Activated naive CD4-positive, alpha-beta T cell treated with anti-CD3 and anti-CD28 coated beads, Interleukin-2, amount 50 U/mL, for 16 hours (primary cell): ENCODE measurements at places on chromosomes 5 and 9.
A peak's percentile ranks its signal among the peaks of the same experiment; 100 is the strongest.

- DNase-seq, result peak; percentile 39
These were observed 645 bp downstream of the SAP30L start for GRCh38 chr5:154446195-154447088.

- no peak for DNase-seq
These were observed 29.2 kb upstream of the CEP120 start for GRCh38 chr5:123452401-123452800.

GRCh38 chr9:112233769-112234168, 58.7 kb upstream of the SUSD1 start:
- DNase-seq, result no peak

DNA sequence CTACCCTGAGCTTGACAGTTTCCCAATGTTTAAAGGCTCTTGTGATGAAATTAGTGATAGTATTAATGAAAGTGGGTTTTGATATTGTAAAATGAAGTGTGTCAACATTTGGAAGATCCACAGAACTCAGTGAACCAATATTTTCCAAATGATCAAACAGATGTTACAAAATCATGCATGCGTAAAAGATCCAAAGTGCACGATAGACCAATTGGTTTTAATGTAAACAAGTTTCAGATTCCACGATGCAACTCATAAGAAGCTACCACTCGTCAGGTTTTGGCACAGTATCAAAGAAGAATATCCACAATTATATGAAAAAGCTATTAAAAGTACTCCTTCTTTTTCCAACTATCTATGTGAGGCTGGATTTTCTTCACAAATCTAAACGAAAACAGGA, 82.3 kb downstream of the SLC38A9 start:
- DNase-seq, result no peak

DNA sequence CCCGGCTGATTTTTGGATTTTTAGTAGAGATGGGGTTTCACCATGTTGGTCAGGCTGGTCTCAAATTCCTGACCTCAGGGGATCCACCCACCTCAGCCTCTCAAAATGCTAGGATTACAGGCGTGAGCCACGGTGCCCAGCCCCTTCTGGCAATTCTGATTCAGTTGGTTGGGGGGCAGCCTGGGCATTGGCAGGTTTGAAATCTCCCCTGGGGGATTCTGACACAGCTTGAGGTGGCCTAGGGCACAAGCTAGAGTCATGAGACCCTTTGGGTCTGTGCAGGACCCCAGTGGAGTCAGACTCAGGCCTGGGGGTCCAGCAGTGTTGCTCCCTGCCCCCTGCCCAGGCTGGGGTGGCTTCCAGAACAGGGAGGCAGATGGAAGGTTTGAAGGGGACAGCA, 239.8 kb downstream of the PBX3 start:
- DNase-seq, result no peak

DNA sequence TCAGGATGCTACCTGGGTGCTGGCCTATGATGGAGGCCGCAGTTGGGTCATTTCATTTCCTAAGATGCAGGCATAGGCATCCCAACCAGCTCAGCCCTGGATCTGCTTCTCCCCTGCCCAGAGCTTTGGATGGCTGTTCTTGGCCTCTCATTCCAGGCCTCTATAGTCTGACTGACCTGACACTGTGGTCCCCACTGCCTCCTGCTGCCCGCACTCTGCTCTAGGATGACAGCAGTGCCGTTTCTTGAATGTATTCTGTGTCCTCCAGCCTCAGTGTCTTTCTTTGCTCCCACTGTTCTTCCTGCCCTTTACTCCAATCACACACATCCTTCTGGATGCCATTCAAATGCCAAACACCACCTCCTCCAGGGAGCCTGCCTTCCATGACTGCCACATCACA, 235.7 kb downstream of the HSPA4 start:
- DNase-seq, result peak; percentile 19

- DNase-seq, result no peak
These were observed 57.7 kb upstream of the SHB start for GRCh38 chr9:38126730-38127129.

DNA sequence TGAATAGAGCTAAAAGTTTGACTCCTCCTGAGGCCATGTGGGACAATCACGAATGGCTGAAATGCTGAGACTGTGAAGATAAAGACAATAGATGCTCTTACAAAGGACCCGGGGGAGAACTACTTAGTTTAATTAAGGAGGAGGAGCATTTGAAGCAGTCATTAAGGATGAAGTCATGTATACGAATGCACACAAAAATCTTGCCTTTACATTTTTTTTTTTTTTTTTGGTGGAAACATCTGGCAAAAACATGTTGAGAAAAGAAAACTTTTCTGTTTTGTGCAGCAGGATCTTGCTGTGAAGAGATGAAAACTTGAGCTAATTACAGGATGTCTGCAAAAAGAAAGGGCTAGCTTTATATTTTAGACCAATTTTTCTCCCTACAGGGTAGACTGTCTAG, 42.3 kb upstream of the NR3C1 start:
- no peak for DNase-seq

DNA sequence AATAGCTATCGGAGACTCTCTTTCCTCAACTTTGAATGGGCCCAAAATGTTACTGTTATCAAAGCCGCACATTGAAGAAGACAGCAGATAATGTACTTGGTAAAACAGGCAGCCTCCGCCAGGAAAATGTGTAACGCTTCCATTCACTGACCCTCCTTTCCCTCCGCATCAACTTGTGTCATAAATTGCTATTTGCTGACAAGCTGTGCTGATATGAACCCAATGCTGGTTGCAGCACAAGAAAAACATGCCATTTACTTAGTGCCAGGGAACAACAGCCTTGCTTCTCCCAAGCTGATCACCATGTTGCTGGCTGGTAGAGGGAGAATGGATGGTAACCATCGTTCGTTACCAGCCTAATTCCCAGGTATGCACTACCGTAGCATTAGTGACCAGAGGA, 162.6 kb upstream of the PPP1R2B start:
- DNase-seq, result no peak

DNA sequence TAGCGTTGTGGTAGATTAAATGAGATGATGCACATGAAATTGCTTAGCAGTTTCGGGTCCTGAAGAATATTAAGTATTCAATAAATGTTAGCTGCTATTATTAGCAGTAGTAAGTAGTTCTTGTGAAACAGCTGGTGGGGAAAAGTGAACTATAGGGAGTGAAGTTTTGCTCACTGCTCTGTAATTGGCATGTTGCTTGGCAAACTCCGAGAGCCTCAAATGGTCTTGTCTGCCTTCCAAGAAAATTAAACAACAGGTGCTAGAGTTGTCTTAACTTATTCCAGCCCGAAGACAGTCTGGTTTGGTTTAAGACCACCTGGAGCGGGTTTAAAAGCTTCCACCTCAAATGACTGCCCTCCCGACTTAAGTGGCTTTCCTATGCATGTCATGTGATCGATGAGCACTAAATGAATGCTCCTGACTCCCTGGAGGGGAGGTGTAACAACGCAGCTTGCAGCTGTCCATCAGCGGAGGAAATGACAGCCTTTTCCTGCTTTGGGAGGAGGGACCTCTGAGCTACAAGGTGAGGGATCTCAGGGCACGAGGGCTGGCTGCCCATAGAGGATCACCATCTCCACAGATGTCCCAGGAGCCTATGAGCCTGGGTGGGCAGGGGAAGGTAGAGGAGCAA, 202.9 kb upstream of the PANK3 start:
- DNase-seq, result no peak

DNA sequence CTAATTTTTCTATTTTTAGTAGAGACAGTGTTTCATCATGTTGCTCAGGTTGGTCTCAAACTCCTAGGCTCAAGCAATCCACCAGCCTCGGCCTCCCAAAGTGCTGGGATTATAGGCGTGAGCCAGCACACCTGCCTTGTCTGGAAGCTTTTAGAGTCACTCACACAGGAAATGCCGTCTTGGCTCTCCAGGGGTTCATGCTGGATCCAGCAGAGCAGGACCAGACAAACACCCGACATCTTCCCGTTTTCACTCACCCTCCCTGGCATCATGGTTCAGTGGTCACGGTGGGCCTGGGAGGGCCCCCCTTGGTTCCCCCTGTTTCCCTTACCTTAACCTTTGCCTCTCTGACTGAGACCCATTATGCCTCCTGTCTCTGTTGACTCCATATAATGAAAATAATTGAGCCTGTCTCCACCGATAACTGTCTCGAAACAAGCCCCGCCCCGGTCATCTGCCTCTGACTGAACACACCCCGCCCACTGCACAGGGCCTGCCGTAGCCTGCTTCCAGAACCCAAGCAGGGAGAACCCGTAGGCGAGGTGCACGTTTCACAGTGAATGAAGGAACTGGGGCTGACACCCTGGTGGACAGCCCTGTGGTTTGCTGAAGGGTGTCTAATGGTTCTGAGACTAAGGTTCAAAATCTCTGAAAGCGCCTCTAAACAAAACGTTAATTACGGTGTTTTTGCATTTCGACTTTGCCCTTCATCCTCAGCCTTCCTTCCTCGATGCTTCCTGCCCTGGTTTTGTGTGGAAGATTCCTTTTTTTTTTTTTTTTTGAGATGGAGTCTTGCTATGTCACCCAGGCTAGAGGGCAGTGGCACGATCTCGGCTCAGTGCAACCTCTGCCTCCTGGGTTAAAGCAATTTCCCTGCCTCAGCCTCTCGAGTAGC, 39.7 kb upstream of the SPRY4 start:
- DNase-seq, result no peak

DNA sequence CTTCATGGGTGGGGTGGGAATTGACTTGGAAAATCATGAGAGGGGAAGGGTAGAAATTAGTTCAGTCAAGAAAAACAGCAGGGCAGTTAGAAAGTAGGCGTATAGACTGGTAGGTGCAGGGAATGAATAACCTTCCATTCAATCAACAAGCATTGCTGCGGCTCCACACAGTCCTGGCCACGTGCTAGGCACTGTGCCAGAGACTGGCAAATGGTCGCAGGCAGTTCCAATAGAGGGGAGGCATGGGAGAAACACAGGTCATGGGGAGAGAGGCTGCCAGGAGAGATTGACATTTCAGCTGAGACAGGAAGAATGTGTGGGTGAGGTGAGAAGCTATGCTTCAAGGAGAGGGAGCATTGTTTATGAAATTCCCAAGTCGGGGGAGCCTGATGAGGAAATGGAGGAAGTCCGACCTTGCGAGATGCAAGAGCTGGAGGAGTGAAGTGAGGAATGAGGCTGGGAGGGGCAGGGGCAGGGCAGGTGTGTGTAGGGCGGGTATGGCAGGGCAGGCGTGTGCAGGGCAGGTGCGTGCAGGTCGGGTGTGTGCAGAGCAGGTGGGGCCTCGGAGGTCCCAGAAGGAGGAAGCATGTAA, 54.4 kb upstream of the PPARGC1B start:
- DNase-seq, result no peak

DNA sequence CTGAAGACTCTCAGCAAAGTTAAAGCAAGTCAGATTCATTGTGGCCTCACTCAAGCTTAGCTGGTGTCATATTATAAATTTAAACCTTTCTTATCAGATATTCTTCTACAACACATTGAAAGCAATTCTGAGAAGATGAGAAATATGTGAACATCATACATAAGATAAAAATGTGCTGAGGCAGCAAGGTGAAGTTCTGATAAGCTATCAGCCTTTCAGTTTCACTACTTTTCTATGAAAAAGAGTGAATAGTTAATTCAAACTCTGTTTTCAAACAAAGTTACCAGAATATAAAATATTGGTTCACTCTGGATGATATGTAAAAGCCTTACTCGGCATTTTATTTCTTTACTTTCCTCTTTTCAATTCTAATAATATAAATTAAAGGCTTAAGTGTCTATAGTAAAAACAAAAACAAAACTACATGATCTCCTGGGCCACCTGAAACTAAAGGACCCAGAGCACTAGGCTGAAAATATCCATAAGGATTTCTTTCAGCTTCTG, 824.4 kb downstream of the MTRR start:
- DNase-seq, result no peak

DNA sequence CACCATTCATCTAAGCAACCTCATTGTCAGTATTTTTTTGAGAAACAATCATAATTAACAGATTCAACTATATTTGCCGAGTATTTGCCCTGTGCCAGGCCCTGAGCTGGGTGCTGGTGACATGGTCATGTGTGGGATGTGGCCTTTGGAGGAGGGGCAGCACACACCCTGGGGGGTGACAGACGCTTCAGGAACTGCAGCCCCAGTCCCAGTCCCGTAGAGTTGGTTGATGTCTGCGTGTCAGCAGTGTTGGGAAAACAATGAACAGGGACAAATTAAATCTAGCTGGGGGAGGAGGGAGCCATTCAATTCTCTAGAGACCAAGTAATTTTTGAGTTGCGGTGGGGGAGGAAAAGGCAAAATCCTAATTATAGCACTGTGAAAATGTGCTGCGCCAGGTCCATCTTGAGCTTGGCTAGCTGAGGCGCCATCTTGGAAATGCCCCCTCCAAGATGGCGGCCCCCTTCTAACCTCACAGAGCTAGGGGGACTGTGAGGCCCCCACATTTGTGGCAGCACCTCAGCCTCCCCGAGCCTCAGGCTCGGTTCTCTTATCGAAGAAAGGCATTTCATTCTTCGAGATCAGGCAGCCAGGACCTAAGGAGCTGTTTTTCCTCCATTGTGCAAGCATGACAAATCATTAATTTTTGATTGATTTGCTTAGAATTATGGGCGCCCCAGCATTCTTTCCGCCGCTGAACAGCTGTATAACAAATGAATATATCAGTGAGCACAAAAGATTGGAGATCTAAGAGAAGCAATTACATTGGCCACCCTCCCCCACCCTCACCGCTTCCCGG, 87.8 kb downstream of the ZNF618 start:
- DNase-seq, result no peak

GRCh38 chr5:73759771-73760170, 133.8 kb downstream of the ARHGEF28 start:
- no peak for DNase-seq
